Astrocyte of the spinal cord (primary cell): ENCODE measurements at places on chromosomes 12 and 14.

DNA sequence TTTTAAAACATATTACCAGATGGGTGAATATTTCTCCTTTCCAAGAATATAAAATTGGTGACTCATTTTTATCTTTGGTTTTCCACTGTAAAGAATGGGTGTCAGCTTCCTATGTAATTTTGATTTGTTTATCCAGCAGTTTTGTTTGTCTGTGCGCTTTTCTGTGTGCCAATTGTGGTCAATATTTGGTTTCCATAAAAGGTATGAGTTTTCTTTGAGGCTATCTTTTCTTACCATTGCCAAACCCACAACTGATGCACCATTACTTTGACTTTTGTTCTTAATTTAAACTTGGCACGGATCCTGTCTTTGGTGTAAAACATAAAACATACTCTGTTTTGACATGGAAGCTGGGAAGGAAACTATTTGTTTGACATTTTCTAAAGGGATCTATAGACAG is 78.8 kb upstream of the NAV3 start:
- peak; percentile 52 for DNase-seq

GRCh38 chr12:80700327-80700726 is 7.1 kb upstream of the MYF6 start:
- no peak for DNase-seq

DNA sequence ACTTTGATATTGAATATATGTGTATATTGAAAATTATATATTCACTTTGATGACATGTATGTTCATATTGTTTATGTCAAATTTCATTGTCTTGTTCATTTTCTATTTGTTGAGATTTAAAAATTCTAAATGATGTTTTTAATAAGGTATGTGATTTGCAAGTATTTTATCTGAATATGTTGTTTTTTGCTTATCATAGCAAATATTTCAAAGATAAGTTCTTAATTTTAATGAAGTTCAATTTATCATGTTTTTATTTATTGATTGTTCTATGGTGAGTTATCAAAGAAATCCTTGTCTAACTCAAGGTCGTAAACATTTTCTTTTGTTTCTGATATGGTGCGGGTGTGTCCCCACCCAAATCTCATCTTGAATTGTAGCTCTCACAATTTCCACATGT is 45.2 kb downstream of the OR9K2 start:
- no peak for DNase-seq

DNA sequence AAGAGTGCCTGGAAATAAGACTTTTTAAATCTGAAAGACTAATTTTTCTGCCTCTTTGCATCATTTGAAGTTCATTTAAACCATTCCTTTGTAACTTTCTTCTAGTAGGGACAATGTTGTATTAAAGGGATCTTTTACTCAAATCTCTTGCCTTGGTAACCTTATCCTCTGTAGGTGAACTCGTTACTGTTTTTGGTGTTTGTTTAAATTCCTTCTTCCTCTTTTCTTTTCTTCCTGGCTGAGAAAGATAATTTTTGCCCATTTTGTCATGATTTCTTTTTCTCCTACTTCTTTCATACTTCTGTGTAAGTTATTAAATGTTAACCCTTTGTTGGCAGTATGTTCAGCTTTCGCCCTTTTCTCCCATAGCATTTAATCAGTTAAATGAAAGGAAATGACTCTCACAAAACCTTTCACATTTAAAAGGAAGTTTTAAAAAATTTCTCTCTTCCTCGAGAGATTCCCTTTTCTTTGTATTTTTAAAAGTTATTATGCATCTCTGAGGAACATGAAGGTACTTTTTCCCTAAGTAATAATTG is 10.3 kb downstream of the VEZT start:
- DNase-seq: no peak

DNA sequence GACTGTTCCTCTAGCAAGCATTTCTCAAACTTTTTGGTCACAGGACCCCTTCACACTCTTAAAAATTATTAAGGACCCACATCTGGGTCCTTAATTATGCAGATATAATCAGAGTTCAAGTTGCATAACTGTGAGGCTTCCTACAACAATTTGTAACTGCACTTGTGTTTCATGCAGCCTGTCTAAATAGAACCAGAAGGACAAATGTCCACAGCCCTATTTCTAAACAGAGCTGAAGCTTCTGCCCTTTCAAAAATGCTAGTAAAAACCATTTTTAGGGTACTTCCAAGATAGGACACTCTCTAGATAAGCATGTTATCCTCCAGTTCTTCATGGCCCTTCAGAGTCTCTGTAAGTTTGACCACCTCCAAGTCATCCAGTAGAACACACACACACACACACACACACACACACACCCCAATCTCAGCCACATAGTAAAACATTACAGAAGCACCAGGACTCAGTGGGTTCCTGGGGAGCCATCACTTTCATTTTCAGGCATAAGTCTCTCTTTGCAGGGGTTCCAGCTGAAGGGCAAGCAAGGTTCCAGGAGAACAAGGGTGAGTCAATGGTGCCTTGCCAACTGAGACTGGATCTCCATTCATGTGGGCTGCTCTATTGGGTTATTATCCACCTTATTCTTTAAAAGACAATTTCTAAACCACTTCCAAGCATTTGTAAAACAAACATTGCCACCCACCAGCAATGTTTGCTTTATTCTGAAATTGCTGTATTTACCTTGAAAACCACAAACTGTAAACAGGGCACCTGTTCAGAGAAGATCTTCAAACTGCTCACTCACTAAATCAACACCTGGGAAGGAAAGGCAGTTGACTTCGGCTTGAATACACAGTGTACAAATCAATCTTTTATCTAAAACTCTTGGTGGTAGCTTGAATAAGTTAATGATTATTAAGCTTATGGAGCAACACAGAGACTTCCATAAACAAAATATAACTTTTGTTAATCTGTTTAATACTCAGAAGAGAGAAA is 64.1 kb downstream of the ITPR2 start:
- peak; percentile 28 for DNase-seq

- DNase-seq: peak; percentile 96
Observed at GRCh38 chr12:68497702-68498101, 113.0 kb upstream of the RAP1B start.

DNA sequence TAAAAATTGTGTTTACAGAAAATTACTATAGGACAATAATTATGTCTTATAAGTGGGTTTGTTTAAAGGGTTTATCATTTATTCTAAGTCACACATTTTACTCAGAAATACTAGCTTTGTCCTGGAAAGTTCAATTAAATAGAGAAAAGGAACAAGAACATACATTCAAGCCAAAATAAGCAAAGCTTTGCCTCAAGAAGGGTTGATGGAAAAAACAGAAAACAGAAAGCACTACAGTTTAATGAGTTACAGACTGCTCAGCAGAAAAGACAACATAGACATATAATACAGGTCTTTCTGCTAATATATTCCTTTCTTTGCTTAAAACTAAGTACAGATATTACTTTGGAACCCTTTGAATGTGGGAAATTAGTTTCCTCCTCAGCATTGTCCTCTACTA is 703.0 kb upstream of the LRFN5 start:
- no peak for DNase-seq

DNA sequence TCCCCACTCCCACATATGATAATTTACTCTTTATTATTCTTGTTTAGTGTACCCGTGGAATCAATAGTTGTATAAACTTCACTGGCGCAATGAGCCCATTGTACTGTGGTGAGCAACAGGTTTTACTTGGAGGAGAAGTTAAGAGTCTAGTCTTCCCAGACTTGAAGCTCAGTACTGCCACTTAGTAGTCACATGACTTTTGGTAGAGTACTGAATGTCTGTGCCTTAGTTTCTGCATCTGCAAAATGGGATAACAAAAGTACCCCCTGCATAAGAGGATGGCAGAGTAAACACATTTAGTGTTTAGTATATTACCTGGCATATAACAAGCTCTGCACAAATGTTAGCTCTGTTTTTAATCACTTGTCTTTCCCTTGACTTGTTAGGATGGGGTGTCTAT is 375.5 kb downstream of the VRK1 start:
- DNase-seq: no peak

GRCh38 chr14:55129086-55129427 is at the start of gene LGALS3:
Gene LGALS3 (plus strand): TSS chr14:55129252. CDS start chr14:55137374, 8,122 bp downstream.
- DNase-seq: peak; percentile 52

- DNase-seq: no peak
Observed at GRCh38 chr12:28603239-28603638, 413.0 kb downstream of the CCDC91 start.

DNA sequence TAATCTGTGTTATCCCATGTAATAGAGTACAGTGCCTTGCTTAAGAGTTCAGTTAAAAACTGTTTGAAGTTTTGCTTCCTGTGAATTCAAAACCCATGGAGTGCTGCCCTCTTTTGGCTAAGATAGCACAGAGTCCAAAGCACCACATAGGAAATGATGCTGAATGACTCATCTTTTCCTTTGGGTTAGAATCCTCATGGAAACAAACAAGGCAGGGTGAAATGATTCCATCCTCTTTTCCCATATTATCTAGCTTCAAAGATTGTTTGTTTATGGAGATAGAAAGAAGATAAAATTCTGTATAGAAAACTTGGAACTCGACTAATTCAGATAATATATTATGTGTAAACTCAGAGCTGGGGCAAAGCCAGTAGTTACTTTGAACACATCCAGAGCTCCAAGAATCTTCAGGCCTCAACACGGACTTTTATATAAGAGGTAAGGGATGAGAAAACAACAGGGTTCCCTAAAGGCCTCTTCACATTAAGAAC is 87.4 kb downstream of the OTOGL start:
- peak; percentile 96 for DNase-seq

DNA sequence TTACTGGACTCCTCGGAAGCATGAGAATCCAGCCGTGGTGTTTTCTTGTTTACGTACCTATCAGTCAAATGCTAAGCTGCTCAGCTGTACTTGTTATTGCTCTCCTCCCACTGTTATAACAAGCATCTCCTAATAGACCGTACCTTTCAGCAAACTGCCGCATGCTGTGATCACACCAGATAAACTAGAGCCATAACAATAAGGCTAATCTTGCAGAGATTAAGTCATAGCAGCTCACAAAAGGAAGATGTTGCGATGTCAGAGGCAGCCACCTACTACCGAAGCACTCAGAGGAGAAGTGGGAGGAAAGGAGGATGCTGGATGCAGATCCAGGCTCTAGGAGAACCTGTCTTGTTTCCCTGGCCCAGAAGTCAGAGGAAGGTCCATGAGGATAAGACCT is 196.0 kb downstream of the GALC start:
- DNase-seq: no peak

GRCh38 chr14:20499881-20500280 is 5.5 kb upstream of the RNASE10 start:
- no peak for DNase-seq

DNA sequence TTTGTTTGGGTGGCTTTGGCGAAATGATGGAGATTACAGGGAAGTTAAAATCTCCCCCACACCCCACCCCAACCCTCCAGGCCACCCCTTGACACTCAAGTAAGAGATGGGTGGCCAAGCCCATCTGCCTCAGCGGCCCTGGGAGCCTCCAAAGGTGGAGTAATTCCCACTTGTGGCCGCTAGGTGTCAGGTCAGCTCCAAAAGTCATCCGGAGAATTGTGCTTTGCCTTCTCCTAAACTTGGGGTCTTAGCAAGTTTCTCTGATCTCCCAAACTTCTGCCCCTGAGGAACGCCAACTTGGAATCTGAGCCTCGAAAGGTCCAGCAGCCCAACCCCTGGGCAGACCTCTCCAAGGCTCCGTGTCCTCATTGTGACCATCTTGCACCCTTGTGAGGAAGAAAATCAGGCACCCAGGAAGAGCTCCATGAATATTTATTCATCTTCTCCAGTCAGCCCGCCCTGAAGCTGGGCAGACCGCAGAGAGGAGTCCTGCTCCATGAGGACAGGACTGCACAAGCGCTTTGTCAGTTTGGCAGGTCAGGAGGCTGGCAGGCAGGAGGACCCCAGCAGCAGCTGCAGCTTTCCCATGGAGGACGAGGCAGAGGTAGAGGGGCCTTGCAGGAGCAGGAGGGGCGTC is 46.7 kb downstream of the LRRC74A start:
- peak; percentile 34 for DNase-seq

- DNase-seq: no peak
Observed at GRCh38 chr12:52052468-52053186, 1.4 kb downstream of the NR4A1 start.

- peak; percentile 24 for DNase-seq
Observed at GRCh38 chr14:99389174-99389826, 91.4 kb downstream of the SETD3 start.

- no peak for DNase-seq
Observed at GRCh38 chr14:70934084-70934483, 26.8 kb downstream of the PCNX1 start.

- peak; percentile 56 for DNase-seq
Observed at GRCh38 chr12:95413576-95413975, 60.4 kb upstream of the METAP2 start.

GRCh38 chr12:133120385-133121191 is 9.5 kb downstream of the ZNF891 start:
- peak; percentile 16 for DNase-seq

- DNase-seq: no peak
Observed at GRCh38 chr12:64459394-64459891, 7.5 kb downstream of the TBK1 start.

- DNase-seq: no peak
Observed at GRCh38 chr12:75155962-75156361, 53.7 kb downstream of the KCNC2 start.

DNA sequence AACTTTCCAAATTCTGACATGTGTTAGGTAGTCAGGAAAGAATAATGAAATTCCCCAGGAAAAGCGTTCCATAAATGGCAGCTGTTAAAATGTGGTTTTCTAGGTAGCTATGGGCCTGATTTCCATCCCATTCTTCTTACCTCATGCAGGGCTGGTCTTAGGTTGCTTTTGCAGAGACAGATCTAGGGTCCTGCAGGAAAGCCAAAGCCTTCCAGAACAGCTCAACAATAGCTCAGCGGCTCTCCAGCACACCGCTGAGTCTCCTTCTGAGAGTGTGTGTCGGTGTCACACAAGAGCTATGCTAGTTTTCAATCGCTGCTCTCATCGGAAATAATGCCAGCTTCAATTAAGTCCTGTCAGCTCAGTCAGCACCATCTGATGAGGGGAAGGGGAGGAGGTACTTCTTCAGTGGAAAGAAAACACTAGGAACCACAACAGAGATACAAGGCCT is 106.7 kb downstream of the TMEM30B start:
- DNase-seq: no peak

GRCh38 chr12:55955800-55956508 is 9.9 kb downstream of the PMEL start:
- DNase-seq: peak; percentile 46

DNA sequence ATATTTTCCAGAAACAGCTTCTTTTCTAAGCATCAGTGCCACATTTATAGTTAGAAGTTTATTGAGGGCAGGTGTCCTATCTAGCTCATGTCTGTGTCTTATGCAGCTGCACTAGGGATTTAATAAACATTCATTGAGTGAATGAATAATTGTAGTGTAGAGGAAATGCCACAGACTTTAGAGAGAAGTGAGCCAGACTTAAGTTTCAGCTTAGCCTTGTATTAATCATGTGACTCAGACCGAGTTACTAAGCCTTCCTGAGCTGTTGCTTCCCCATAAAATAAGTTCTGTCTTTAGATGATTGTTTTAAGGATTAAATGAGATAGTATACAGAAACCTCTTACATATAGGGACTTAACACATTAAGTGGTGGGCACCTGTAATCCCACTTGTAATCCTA is 236.1 kb upstream of the DDHD1 start:
- DNase-seq: peak; percentile 32

- DNase-seq: no peak
Observed at GRCh38 chr14:22390195-22390594, 198.8 kb downstream of the DAD1 start.

GRCh38 chr12:47846294-47846996 is 26.7 kb upstream of the HDAC7 start:
- no peak for DNase-seq

GRCh38 chr14:60721326-60722106 is 2.6 kb downstream of the SIX4 start:
- peak; percentile 79 for DNase-seq

GRCh38 chr14:102375119-102375518 is 12.4 kb downstream of the TECPR2 start:
- DNase-seq: no peak
